Hematopoietic multipotent progenitor cell (in vitro differentiated cells): ENCODE measurements at places on chromosomes 12 and 14.

DNA sequence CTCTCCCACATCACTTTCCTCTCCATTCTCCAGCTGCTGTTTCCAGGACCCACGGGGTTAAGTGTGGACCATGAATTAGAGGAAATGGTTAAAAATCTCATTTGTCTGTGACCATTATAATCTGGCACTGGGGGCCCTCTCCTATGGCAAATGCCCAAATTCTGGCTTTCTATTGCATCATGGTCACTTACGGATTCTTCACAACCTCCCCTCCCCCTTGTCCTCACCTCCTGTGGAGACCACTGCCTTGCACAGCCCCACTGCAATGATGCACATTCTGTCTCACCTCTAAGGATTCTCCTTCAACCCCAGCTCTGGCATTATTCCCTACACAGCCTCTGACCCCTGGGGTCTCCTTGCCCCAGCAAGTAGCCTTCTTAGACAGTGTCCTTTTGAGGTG is 18.9 kb downstream of the BCAT1 start:
- DNase-seq, result no peak

DNA sequence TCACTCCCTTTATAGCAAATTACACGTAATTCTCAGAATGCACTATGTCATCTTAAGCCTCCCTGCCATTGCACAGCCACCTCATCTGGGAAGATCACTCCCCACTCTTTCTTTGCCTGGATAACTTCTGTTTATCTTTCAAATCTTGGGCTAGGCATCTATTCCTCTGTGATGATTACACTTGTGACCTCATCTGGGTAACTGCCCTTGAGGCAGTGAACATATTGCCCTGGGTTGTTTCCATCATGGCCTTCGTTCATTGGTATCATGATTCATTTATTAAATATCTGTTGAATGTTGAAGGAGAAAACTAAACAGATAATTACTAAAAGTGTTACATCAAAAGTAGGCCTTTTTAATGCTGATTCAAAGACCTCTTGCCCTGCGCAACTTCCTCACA is 26.2 kb upstream of the PDE3A start:
- DNase-seq, result no peak

- no peak for DNase-seq
Observed at GRCh38 chr14:49483268-49483667, 102.9 kb downstream of the RPS29 start.

- DNase-seq, result no peak
Observed at GRCh38 chr12:1645819-1646218, 16.8 kb downstream of the WNT5B start.

GRCh38 chr14:50967790-50968189 is 23.5 kb upstream of the PYGL start:
- no peak for DNase-seq

DNA sequence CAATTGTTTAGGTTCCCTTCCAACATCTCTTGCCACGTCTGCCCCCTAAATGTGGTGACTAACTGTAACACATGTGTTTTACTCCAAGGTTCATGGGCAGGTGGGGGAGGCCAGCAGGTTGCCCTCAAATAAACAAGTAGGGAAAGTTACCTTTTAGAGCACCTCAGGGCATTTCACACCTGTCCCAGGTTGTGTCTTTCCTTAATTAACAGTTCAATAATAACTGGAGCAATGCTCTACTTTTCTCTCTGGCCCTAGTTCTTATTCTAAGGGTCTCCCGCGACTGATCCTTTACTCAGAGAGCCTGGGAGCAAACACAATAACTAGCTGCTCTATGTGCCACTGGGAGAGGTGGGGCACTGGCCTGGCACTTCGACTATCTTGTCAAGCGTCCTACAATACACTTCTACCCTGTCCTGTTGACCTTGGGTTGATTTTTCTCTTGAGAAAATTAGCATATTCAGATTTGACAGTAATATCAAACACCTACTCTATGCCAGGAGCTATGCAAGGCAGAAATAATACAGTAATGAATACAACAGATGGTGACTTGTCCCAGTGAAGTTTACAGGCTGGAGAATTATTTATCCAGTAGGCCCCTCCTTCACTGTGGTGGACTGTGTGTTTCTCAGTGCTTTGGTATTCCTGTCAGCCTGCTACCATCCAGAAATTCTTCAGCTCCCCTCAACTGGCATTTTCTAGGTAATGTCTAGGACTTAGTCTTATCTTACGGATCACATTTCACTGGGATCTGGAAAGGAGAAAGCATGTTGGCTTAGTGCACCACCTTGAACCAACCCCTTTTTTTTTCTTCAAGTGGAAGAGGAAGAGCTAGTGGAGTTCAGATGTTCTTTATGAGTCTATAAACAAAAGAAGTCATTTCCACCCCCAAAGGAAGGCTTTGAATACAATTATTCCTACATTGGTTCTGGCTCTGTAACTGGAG is 202.6 kb downstream of the CRADD start:
- no peak for DNase-seq

GRCh38 chr12:69648476-69648875 is 37.8 kb upstream of the LRRC10 start:
- DNase-seq, result no peak

- DNase-seq, result no peak
Observed at GRCh38 chr12:99435095-99435791, 212.3 kb upstream of the GARIN6 start.

DNA sequence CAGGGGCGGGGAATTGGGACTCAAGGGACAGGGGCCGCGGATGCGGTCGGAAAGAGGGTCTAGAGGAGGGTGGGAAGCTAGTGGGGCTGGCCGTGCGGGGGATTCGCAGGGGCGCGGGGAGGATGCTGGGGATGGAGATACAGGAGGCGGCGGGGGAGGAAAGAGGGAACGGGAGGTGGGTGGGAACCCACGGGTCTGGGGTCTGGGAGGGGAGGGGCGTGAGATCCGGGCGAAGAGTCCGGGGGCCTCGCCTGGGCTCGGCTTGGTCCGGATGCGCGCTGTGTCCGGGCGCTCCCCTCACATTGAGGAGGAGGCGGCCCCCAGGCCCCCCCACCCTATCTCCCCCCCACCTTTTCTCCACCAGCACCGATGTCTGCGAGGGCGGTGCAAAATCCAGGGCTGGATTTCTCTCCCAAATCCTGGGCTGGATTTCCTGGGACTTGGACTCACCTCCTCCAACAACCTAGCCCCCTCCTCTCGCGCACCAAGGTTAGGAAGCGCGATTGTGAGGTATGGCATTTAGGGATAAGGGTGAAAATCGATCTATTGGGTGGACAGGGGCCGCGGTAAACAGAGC is at the start of gene AGAP2:
TSS of gene AGAP2 (minus strand) at position 82 of the 577 bp plus-strand sequence. CDS start 496 bp downstream, outside the sequence.
- no peak for DNase-seq

GRCh38 chr14:104985675-104986486 is at the start of gene CLBA1:
TSS of gene CLBA1 (plus strand) at chr14:104985788. CDS start at chr14:104986432, 644 bp downstream.
- peak; percentile 93 for DNase-seq

DNA sequence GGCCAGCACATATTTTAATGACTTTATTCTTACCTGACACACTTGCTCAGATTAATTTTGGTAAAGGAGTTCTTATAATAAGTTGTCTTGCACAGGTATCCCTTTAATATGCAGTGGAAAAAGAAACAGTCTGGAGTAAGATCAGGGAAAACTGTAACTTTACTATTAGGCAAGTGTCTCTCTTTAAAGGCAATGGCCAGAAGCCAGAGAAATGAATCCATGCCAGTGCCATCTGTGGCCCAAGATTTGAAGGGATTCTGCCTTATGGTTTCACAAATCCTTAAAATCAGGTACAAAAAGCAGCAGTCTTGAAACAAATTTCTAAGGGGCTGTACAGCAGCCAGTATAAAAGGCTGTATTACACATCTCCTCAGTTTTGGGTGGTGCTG is 22.4 kb downstream of the NFYB start:
- no peak for DNase-seq

GRCh38 chr12:124694250-124694649 is 126.8 kb upstream of the NCOR2 start:
- DNase-seq, result no peak

GRCh38 chr14:72519543-72519942 is 374.4 kb downstream of the DPF3 start:
- DNase-seq, result no peak

- DNase-seq, result no peak
Observed at GRCh38 chr12:122844366-122844971, 9.2 kb downstream of the HIP1R start.
